ENCODE measurements at places on chromosomes 1 and 21.

- DNase-seq = no peak
Observed at GRCh38 chr1:75630004-75630594, 19.2 kb upstream of the SLC44A5 start.

DNA sequence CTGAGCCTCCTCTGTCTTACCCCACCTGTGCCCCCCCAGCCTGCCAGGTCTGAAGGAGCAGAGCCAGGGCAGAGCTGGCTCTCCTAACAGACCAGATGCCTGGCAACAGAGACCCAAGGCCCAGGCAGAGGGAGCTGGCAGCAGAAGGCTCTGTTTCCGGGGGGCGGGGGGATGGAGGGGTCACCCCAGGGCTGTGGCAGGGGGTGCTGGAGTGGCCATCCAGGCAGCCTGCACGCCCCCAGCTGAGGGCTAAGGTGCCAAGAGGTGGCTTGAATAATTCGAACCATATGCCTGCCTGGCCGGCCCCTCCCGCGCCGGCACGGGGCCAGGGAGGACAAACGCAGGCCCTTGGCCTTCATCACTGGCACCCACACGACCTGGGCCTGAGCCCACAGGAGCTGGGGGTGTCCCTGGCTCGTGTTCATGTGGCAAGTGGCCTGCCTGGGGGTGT is 16.0 kb upstream of the PLEKHG5 start:
- no peak for DNase-seq

DNA sequence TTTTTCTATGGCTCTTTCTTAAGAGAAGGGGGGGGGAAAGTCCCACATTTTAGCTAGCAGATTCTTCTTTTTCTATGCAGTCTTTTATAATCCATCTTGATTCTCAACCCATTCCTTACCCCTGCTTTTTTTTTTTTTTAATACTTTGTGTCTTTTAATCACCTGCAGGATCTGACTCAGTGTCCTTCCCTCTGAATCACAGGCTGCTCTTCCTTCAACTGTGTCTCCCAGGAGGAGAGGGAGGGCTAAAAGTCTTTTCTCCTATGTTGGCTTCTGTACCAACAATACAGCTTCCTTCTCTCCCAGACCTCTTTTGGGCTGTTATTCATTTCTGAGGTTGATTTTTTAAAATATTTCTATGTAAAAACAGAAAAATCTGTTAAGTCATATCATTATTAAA is 686.2 kb downstream of the ADGRL2 start:
- DNase-seq = no peak

DNA sequence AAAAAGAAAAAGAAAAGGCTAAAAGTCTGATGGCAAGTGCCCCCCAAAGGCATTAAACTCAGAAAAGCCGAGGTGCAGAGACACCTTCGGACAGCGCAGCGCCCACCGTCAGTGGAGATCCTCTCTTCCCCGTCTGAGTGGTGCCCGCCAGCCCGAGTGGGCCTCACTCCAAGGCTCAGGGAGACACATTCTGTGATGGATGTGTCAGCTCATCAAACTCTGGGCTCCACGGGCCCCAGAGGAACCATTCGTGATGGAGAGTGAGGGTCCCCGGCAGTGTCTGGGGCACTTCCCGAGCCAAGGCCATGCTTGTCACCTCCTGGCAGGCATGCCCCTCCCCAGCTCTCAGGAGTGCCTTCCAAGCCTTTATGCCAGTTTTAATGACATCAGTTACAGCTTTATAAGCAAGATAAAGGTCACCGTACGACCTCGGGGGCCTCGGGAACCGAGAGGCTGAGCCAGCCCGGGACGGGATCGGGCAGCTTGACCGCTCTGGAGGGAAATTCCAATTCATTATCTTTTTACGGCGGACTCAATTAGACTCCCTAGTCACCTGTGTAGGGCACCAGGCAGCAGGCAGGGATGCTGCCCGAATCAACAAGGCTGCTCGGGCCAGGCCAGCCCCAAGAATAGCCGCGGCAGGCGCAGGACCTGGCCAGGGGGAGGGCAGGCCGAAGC is 49.5 kb downstream of the MORN1 start:
- no peak for DNase-seq

GRCh38 chr1:154769193-154769895 is 100.7 kb downstream of the KCNN3 start:
- DNase-seq = no peak

GRCh38 chr1:57206038-57206437 is 217.8 kb downstream of the DAB1 start:
- DNase-seq = no peak

DNA sequence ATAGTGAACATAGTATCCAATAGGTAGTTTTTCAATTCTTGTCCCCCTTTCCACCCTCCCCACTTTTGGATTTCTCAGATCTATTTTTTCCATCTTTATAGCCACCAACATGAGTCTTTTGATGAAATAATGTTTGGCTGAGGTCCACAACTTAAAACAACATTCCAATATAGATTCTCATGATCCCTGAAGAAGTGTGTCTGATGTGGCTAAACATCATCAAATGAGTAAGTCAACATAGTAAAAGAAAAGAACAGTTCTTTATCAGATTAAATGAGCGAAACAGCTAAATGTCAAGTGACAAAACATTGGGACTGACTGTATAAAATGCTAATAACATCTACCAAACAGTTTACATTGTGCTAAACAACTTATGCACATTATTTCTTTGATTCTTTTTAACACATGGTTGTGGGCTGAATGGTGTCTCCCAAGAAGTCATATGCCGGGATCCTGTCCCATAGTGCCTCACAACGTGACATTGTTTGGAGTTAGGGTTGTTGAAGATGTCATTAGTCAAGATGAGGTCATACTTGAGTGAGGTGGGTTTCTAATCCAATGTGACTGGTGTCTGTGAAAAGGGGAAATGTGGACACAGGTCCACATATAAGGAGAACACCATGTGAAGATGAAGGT is 453.6 kb downstream of the LTN1 start:
- no peak for DNase-seq

- no peak for DNase-seq
Observed at GRCh38 chr1:212346601-212347000, 61.4 kb downstream of the PPP2R5A start.

GRCh38 chr1:240173836-240174235 is 82.2 kb downstream of the FMN2 start:
- DNase-seq = no peak

DNA sequence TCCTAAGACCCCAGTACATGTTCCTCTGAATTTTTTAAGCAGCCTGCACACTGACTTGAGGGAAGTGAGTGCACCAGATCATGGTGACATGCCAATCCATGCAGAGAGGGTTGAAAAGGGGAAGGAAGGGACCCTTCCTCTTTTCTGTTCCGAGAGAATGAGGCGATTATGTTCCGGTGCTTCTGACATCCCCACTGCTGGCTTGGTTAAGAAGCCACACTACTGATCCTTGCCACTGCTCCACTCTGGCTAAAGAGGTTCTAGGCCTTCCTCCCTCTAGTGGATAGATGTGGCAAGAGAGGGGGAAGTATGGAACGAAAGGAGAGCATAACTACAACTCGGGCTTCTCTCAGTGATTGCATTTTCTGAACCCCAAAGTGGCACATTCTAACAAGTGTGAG is 1.8 kb upstream of the CYB5R1 start:
- no peak for DNase-seq

DNA sequence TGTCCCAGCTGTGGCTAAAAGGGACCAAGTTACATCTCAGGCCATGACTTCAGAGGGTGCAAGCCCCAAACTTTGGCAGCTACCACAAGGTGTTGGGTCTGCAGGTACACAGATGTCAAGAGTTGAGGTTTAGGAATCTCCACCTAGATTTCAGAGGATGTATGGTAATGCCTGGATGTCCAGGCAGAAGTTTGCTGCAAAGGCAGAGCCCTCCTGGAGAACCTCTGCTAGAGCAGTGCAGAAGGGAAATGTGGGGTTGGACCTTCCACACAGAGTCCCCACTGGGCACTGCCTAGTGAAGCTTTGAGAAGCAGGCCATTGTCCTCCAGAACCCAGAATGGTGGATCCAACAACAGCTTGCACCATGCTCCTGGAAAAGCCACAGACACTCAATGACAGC is 10.1 kb upstream of the PHGDH start:
- DNase-seq = no peak

DNA sequence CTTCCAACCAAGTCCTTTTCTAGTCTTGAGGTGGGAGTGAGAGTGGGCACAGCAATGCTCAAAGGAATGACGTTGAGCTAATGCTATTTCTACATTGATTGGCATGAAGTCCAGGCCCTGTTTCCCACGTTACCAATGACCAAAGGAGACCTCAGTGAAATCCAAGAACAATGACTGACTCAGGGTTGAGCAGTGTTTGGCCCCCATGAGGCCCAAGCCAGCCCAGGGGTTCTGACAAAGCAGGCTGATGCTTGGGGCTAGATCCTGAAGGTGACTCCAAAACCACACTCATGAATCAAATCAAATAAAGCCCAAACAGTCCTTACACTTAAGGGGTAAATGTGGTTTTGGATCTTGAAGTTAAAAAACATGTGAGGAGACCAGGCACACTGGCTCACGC is 278.5 kb upstream of the GJB5 start:
- DNase-seq = no peak

Data from stimulated activated CD4-positive, alpha-beta T cell treated with anti-CD3 and anti-CD28 coated beads, Interleukin-15, amount 100 ng/mL, for 1 hour (primary cell).